ENCODE measurements at places on chromosomes 13 and 19.

DNA sequence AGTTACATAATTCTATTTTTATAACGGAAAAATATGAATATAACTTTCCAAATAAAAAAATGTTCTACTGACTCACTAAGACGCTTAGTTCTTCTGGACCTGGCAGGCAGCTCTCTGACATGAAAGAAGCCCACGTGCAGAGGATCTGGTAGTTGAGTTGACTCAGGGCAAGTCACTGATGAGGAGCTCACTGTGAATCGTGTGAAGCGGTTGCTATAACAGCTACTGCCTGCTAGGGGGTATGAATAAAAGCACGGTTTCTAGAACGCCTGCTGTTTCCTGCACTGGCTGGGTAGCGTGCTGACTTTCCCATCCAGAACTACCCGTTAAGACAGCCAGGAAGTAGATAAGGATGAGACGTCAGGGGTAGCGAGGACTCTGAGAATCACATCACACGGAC lies 54.7 kb upstream of the WASF3 start:
- DNase-seq: peak; percentile 42

DNA sequence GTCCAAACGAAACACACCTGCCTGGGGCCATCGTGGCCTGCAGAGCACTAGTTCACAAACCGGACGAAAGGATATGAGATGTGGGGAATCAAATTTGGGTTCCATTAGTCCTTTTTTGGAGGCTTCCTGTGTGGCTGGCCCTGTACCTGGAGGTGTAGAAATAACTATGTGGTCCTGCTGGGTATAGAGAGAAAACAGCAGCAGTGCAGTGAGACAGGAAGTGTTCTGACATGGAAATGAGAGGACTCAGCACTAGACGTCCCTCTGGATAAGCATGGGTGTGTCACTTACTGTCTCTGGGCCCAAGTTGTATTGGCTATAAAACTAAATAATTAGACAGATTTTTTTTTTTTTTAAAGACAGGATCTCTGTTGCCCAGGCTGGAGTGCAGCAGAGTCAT lies 12.3 kb downstream of the KDELR1 start:
- DNase-seq: no peak

- no peak for DNase-seq
Observed at GRCh38 chr13:29664591-29664990, 69.1 kb upstream of the SLC7A1 start.

- DNase-seq: no peak
Observed at GRCh38 chr19:46330319-46330918, 16.5 kb upstream of the PPP5C start.

- no peak for DNase-seq
Observed at GRCh38 chr13:92221916-92222315, 823.5 kb downstream of the GPC5 start.

GRCh38 chr13:112183532-112184090 lies 116.7 kb downstream of the SOX1 start:
- DNase-seq: no peak

GRCh38 chr13:103540382-103540765 lies 474.2 kb upstream of the SLC10A2 start:
- no peak for DNase-seq

DNA sequence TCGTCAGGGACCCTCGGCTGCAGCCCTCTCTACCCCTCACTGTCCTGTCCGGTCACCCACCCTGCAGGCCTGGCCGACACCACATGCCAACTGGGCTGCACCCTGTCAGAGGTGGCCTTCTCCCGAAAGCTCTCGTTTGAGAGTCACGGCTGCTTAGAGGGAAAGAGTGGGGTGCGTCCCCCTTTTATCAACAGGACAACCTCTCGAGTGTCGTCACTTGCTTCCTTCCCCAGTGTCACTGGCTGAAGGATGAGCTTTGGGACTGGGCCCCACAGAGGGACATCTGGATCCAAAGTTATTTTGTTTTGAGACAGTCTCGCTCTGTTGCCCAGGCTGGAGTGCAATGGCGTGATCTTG lies 28.5 kb downstream of the MAP2K2 start:
- DNase-seq: no peak

- DNase-seq: no peak
Observed at GRCh38 chr19:10442698-10443097, 22.4 kb downstream of the PDE4A start.

GRCh38 chr13:64556376-64556775 lies 2673.8 kb downstream of the PCDH9 start:
- DNase-seq: no peak

- peak; percentile 90 for DNase-seq
Observed at GRCh38 chr19:49817964-49818648, at the start of gene MED25. TSS of gene MED25 (plus strand) at chr19:49818289. CDS start at chr19:49818342, 53 bp downstream.

DNA sequence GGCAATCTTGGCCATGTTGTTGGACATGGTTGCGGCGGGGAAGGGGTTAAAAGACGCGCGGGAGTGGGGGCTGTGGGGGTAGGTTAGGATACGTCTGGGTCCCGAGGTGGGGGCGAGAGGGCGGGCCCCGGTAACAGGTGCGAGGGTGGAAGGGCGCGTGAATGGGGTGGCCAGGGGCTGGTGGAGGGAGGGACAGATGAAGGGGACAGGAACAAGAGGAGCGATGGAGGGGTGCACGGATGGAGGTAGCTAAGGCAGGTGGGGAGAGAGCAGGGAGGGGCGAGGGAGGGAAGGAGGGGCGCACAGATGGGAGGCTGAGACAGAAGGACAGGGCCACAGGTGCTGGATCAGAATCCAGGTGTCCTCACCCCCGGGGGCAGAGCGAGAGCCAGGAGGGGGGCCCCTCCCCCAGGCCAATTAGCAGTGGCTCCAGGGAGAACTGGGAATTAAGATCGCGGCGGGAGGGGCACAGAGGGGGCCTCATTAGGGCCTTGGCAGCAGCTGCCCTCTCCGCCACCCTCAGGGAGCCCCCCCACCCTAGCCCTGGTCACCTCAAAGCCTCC lies 1.3 kb downstream of the GNG8 start:
- no peak for DNase-seq

- DNase-seq: no peak
Observed at GRCh38 chr19:45217193-45217956, 27.8 kb downstream of the EXOC3L2 start.

DNA sequence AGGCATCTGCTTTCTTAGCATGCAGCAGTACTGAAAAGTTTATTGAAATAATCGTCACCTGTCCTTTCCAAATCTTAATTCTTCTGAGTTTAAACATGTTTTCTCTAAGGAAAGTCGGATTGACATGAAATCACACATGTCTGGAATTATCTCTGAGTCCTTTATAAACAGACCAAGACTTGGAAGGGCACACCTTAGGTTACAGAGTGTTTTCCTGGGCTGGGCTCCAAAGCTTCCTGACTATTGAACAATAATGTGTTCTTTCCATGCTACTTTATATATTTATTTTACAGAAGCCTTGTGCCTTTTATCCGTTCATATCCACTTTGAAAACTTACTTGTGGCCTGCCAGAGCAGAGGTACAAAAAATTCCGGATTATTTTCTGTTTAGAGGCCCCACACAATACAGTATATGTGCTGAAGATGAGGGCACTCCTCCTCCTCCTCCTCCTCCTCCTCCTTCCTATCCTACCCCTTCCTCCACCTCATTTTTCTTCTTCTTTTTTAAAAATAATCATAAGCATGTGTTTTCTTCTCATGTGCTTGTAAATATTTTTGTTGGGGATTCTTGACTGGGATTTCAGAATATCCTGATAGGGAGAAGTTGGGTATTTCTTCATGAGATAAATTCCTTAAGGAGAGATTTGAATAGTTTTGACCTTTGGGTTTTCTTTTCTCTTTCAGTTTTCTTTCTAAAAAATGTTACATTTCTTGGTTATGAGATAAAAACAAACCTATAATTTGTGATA lies 52.3 kb downstream of the LRCH1 start:
- DNase-seq: no peak

GRCh38 chr19:47111682-47112165 lies 1.9 kb downstream of the ZC3H4 start:
- no peak for DNase-seq

- no peak for DNase-seq
Observed at GRCh38 chr13:64054321-64054720, 2638.7 kb upstream of the PCDH20 start.

DNA sequence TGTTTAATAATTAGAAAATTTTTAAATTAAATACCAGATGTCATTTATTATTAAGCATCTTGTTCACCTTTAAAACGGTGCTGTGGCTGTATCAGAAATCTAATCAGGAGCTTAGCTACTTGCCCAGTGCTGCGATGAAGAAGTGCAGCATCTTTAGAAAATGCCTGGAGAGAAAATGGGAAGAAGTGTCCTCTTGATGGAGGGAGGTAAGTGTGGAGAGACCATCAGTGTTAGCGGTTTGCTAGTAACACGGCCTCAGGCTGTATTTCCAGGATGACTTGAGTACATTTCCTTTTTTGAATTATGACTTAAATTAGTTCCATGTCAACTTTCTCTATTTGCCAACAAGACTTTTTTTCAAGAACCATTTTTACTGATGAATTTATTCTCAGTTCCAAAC lies 74.1 kb downstream of the SHISA2 start:
- DNase-seq: no peak

GRCh38 chr13:99351772-99352171 lies 44.6 kb upstream of the GPR183 start:
- DNase-seq: no peak

DNA sequence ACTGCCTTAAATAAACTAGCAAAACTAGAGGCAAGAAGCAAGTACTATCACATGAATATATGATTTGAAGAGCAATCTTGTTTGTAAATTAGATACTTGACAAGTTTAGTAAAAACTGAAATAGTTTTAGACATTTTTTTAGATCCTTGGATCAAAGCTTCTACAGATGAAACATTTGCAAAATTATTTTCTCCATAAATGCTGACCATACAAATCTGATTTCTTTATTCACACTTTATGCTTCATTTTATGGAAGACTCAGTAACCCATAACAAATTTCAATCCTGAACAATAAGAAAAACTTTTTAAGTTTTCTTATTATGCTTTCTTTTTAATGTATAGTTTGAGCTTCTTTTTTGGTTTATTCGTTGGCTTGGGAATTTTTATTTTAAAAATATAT lies 750.2 kb upstream of the SLITRK5 start:
- DNase-seq: no peak

DNA sequence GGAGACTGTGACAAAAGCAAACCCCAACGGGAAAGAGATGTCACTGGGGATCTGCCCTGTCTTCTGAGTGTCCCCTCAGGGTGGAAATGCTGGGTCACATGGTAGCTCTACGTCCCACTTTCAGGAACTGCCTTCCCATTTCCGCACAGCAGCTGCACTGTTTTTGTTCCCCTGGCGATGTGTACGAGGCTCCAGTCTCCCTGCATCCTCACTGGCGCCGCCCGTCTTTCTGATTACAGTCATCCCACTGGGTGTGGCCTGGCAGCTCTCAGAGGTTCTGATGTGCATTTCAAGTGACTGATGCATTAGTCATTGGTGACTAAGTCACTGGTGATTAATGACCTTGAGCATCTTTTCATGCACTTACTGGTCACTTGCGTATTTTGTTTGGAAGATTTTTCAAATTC lies 21.2 kb downstream of the PCID2 start:
- DNase-seq: peak; percentile 9

DNA sequence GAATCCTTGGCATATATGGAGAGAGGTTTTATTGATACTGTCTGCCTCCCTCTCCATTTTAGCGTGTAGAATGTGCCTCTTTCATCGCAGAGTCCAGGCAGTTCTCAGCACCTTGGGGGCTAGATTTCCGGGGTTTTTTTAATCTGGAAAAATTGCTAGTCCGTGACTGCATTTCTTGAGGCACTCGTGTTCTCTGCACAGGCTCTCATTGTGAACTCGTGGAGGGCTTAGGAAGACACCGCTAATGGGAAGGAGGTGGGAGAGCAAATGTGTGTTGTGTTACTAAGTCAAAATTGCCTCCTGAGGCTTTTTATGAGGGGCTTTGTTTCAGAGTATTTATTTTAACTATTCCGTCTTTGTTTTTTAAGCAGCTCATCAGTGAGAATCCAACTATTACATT lies 10.1 kb downstream of the ING1 start:
- DNase-seq: no peak

- no peak for DNase-seq
Observed at GRCh38 chr13:93853912-93854311, 625.6 kb downstream of the DCT start.

GRCh38 chr13:23630349-23631093 lies 60.3 kb downstream of the TNFRSF19 start:
- no peak for DNase-seq

GRCh38 chr19:51514866-51515481 lies 13.4 kb upstream of the SIGLEC12 start:
- DNase-seq: peak; percentile 46

GRCh38 chr13:50676602-50677001 lies 166.9 kb downstream of the DLEU7 start:
- DNase-seq: no peak

DNA sequence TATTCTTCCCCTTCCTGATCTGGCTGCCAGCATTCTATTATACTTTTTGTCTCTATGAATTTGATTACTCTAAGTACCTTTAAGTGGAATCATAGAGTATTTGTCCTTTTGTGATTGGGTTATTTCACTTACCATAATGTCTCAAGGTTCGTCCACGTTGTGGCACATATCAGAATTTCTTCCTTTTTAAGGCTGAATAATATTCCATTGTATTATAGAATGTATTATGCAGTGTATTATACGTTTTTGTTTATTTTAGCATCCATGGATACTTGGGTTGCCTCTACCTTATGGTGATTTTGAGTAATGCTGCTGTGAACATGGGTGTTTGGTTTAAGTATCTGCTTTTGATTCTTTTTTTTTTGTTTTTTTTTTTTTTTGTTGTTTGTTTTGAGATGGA lies 19.3 kb downstream of the URI1 start:
- DNase-seq: no peak

DNA sequence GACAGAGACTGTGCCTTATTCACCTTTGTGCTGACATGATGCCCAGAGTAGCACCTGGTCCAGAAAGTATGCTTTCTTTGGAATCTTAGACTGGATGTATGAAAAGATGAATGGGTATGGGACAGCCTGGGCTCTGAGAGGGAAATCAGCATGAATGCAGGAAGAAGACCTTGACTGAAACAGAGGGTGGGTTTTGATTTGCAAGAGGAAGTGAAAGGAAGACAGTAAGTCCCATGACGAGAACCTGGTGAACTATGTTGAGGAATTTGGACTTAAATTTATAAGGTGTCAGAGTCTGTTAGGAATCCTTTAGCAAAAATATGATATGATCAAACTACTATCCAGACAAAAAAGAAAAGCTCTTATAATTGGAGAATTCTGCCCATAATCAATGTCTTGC lies 301.9 kb downstream of the SPRY2 start:
- DNase-seq: no peak

DNA sequence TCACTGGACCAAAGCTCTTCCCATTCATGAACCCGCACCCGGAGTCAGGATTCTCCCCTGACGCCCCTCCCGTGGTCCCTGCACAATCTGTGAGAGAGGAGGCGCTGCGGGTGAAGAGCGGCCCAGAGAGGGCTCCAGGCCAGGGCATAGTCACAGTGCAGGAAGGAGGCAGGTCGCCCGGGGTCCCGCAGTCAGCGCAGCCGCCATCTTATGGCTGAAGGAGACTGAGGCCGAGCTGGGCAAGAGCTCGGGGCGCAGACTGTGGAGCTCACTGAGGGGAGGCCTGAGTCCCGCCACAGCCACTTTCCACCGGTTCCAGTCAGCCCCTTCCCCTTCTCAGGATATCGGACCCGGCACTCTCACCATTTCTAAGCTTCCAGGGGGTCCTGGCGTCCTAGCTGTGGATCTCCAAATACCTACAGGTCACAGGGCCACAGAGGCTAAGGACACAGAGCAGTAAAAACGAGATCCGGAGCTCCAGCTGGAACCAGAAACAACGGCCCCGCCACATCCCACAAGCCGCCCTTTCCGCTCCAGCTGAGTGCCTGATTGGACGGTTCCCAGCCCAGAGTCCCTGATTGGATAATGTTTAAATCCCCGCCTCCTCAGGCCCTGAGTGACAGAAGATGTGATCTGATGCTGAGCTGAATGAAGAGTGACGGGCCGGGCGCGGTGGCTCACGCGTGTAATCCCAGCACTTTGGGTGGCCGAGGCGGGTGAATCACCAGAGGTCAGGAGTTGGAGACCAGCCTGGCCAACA lies at the start of gene ZNF99:
ZNF99 (minus strand) TSS at position 501 of the 760 bp plus-strand sequence; CDS start at position 366, 135 bp downstream.
- no peak for DNase-seq
